ENCODE measurements at places on chromosomes 7 and 10.
A peak's percentile ranks its signal among the peaks of the same experiment; 100 is the strongest.

DNA sequence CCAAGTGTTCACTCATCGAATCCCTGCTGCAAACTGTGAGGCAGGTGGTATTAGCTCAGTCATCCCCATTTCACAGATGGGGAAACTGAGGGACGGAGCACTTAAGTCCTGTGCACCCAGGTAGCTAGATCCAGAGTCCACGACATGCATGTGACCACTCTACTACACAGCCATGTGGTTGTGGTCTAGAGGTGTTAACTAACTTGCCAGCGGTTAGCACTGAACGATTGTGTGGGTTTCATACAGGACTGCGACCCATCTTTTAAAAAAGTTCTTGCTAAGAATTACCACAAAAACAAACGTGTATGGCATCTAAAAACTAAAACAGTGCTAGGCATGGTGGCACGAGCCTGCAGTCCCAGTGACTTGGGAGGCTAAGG, 16.1 kb upstream of the ABCC2 start:
- no peak for DNase-seq

DNA sequence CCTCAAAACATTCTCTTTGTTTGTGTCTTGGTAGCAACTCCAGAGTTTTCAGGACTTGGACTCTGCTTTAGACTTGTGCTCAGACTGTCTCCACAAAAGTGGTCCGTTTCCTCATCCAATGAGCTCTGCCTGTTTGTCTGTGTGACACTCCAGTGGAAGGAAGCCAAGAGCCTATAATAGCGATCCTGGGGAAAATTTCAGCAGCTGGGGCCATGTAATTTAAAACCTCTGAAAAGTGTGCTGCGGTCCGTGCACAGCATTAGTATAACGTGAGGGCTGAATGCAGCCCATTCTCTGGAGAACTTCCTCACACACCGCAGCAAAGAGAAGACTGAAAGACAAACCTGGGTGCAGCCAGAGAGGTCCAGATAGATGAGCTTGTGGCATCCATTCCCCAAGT, at the start of gene LRRC17:
TSS of gene LRRC17 (plus strand) at position 259 of the 400 bp plus-strand sequence. CDS start 20,914 bp downstream, outside the sequence.
- DNase-seq: peak; percentile 82

- no peak for DNase-seq
These were observed 1.2 kb downstream of the ARL3 start for GRCh38 chr10:102712843-102713538.

DNA sequence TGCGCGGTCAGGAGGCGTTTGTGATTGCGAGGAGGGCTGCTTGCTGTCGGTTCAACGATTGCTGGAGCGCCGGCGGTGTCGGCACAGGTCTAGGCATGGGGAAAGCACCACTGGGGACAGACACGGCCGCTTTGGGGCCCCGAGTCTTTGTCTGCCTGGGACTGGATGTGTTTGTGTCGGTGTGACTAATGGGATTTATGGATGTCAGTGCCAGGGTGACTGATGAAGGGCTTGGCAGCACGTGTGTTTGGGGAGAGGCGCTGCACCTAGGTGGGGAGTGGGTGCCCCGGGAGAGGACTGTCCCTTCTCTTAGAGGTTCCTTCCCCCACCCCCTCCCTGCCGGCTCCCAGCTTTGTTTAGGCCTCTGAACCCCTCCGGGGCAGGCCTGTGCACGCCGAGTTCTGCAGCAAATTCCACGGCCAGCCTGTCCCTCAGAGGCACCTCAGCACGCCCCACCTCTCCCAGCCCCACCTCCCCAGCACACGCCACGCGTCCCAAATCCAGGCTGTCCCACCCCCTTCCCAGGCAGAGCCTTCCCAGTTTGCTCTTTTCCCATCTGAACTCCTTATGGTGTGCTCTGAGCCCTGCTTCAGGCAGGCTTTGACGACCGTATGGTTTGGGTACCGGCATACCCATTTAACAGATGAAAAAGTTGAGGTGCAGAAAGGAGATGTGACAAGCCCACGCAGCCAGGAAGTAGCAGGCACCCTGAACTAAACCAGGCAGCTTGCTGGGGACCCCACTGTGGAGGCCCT, 6.4 kb upstream of the TNRC18 start:
- peak; percentile 84 for DNase-seq

GRCh38 chr7:11452476-11452875, 379.5 kb downstream of the THSD7A start:
- no peak for DNase-seq

DNA sequence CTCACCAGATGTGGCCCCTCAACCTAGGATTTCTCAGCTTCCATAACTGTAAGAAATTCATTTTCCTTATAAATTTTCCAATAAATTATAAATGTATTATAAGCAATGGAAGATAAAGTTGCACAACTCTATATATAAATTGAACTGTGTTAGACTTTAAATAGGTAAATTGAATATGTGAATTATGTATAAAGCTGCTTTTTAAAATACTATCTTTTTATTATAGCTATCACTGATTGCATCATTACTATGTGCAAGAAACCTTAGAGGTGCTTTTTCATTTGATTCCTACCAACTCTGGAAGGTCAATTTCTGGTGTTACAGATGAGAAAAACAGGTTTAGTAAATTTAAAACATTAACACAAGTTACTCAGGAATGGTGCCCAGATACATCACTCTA, 8.4 kb downstream of the MTERF1 start:
- DNase-seq: no peak

DNA sequence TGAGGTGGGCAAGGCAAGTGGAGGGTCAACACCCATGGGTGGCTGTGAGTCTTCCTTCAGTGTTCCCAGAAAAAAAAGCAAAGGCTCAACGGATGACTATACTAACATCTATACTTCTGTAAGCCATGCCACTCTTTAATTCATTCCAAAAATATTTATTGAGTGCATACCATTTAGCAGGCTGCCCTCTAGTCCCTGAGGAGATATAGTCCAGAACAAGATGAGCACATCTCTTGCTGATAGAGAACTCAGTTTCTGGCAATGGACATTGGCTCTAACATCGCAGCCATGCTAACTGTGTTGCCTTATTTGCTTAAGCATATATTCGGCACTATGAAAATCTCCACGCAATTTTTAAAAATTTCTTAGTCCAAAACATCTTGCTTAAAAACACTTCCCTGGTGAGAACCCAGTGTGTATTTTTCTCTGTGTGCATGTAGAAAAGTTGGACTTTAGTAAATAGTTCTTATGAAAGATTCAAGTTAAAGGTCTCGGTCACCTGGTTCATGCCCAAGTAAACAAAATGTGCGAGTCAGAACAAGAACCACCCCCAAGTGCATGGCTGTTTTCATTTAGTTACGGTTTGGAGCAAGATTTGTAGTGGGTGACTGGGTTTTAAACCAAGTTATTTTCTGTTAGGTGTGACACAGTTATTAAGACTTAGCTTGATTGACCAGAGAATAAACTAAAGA, 69.8 kb downstream of the MET start:
- peak; percentile 34 for DNase-seq

GRCh38 chr10:43679509-43679908, 30.8 kb upstream of the ZNF32 start:
- no peak for DNase-seq

- no peak for DNase-seq
These were observed 19.6 kb upstream of the ADAM12 start for GRCh38 chr10:126407831-126408230.

DNA sequence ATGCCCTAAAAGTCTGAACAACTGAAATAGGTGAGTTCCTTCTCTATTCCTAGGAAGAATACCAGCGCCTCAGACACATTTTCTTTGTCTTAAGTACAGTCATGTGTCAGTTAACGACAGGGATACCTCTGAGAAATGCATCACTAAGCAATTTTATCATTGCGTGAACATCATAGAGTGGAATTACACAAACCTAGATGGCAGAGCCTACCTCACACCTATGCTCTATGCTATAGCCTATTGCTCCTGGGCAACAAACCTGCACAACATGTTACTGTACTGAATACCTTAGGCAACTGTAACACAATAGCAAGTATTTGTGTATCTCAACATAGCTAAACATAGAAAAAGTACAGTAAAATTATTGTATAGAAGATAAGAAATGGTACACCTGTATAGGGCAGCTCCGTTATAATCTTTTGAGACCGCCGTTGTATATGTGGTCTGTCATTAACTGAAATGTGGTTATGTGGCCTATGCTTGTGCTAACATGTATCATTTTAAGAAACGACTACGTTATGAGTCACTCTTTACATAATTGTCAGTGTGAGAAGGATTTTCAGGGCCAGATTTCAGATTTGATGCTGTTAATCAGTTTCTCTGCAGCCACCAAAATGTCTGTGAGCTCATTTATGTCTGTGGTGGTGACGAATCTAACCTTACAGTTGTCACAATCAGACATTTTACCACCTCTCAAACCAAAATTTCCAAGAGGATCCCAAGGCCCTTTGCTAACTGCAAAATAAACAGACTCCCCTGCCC, 66.1 kb upstream of the STK17A start:
- peak; percentile 43 for DNase-seq

GRCh38 chr7:149422162-149422913, 38.5 kb downstream of the ZNF777 start:
- DNase-seq: peak; percentile 69

DNA sequence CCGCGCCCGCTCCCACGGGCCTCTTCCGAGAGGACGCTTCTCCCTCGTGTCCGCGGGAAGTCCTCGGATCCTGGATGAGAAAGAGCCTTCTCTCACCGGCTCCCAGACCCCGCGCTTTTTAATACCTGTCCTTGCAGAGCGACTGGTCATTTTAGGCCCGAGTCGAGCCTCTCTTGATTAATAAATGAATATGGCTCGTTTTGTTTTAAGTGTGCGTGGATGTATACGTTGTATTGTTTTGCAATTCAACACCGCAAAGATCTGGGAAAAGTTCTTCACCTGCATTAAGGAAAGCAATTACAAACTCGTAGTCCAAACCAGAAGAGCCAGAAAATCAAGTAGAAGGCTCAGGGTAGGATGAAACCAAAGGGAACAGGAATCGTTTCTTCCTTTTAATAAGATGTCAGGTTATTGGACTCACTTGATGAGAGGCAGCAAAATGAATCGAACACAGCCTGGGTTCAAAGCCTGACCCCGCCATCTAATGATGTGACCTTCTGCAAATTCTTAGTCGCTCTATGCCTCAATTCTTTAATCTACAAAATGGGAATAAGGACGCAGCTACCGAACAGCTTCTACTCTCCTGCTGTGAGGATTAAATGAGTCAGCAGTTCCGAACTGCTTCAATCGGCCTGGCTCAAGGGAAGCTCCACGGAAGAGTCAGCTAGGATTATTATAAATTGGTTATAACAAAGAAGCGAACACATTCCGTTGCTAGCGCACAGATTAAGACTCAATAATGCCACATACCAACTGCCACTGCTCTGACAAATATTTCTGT, 277.8 kb upstream of the NEBL start:
- DNase-seq: no peak

- peak; percentile 21 for DNase-seq
These were observed 8.6 kb downstream of the SHH start for GRCh38 chr7:155803418-155804376.

GRCh38 chr10:83545901-83546391, 593.4 kb upstream of the GHITM start:
- DNase-seq: peak; percentile 8

DNA sequence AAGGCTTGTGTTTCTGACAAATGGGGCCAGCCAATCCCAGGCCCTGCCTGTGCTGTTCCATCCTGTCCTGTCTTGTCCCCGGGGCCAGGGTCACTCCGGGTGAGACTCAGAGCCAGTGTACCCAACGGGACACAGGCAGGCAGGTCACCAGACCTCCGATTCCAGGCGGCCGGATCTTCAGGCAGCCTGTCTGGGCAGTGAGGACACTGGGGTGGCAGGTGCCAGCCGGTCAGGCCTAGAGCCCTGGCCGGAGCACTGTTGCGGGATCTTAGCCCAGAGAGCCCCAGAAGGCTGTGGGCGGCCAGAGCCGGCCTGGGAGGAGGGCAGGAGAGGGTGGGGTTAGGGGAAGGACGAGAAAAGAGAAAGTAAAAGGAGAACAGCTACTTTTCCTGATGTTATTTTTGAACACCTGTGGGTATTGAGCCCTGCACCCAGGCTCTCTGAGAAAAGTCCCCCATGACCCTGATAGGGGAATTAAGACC, 134.3 kb upstream of the TNRC18 start:
- no peak for DNase-seq

GRCh38 chr10:34655286-34656170, 159.6 kb downstream of the PARD3 start:
- peak; percentile 73 for DNase-seq

DNA sequence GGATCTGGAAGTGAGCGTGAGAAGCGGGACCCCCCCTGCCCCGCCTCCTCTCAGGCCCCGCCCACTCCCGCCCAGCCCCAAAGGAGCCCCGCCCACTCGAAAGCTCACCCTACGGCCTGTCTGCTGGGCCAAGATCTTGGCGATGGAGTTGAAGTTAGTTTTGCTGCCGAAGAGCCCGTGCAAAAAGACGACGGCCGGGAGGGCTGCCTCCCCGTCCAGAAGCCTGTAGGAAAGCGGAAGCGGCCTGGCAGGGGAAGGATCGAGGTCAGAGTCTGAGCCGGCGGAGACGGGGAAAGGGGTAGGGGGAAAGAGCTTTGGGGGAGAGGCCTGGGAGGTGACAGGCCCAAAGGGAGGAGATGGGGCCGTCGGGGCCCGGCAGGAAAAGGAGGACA, 386 bp downstream of the ABHD11 start:
- peak; percentile 58 for DNase-seq
